ENCODE measurements at places on chromosomes 4 and X.

DNA sequence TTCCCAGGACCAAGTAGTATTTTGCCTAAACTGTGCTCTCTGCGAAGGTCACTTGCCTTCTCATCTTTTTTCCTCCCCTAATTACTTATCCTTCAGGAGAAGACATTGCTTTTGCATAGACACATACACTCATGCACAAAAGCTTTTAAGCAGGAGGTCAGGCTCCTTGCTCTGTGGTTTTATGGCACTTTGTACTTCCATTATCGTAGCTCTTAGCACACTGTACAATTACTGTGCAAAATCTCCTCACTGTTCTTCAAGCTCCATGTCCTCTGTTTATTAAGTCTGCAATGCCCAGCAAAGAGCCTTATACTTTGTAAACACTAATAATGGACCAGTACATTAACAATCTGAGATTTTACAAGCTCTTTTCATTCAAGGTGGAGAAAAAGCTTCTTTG, 188.4 kb upstream of the GNPDA2 start:
- no peak for DNase-seq

DNA sequence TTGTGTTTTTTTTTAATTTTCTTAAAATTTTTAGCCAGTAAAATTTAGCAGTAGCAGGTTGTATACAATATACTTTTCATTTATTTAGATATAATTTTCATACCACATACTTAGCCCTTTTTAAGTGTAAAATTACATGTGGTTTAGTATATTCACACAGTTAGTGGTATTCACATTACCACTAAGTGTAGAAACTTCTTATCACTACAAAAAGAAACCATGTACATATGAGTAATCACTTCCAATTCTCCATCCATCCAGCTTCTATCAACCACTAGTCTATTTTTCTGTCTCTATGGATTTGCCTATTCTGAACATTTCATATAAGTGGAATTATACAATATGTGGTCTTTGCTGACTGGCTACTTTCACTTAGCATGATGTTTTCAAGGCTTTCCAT, 109.0 kb downstream of the ZC4H2 start:
- no peak for DNase-seq

GRCh38 chr4:55903577-55903976, 45.2 kb upstream of the CEP135 start:
- DNase-seq: no peak

GRCh38 chrX:101399825-101400224, 7.9 kb downstream of the GLA start:
- DNase-seq: no peak

- no peak for DNase-seq
Observed at GRCh38 chrX:53085661-53086229, 3.6 kb downstream of the TSPYL2 start.

DNA sequence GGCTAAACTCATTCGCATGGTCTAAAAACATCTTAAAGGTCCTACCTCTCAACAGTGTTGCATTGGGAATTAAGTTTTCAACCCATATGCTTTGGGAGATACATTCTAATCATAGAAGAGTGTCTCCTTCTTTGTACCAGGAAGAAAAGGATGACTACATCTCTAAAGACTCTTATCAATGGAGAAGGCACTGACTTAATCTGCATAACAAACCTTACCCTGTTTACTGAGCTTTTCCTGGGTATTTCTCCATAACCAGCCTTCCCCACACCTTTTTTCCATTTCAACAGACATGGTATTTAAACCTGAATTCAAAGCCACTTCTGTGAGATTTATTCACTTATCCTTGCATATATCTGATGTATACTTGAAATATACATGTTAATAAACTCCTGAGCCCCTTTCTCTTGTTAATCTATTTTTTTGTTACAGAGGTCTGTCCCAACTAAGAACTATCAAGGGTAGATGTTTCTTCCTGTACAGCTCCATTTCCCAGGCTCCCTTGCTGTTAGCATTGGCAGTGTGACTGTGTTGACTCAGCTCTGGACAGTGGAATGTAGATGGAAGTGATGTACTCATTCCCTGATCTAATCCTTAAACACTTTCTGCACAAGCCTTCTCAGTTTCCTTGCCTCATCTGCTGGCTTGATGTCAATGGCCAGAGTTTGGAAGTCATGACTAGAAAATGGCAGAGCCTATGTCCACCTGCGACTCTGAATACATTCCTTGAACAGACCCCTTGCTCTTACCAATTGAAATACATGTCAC, 148.9 kb upstream of the CPEB2 start:
- DNase-seq: no peak

GRCh38 chr4:162849937-162850336, 316.8 kb downstream of the NAF1 start:
- DNase-seq: no peak

DNA sequence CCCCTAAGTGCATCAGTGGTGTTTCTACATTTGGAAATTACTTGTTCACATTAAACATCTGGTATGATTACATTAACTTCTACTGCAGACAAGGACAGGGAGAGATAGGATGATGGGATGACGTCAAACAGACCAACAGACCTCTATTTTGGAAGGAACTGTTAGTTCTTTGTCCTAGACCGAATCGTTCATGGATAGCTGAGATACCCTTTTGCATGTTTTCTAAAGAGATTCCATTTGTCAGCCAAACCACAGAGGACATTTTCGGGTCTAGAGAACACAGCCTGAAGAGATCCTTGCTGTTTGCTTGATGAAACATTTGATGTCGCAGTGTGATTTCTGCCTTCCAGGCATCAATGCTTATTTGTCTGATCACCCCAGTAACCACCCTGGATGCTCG, 27.7 kb downstream of the CHST7 start:
- no peak for DNase-seq

DNA sequence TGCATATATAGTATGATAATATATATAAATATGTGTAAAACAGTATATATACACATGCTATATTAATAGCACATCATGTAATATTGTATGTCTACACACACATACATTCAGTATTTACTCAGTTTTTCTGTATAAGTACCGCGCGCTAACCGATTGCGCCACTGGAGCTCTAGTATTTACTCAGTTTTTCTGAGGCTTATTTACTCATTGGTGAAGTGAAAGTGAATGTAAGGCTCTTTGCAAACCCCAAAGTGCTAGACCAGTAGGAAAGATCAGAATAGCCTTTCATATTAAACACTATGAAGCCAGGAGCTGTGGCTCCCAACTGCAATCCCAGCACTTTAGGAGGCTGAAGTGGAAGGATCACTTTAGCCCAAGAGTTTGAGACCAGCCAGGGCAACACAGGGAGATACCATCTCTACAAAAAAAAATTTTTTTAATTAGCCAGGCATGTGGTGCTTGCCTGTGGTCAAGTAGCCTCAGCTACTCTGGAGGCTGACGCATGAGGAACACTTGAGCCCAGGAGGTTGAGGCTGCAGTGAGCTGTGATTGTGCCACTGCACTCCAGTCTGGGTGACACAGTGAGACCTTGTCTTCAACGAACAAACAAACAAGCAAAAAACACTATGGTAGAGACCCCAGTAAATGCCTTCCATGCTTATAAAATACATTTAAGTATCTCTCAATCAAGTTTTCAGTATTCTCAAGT, 125.8 kb downstream of the KIT start:
- DNase-seq: no peak

GRCh38 chrX:37717708-37718107, 32.1 kb downstream of the XK start:
- DNase-seq: no peak
